ENCODE measurements at places on chromosomes 2 and 18.

DNA sequence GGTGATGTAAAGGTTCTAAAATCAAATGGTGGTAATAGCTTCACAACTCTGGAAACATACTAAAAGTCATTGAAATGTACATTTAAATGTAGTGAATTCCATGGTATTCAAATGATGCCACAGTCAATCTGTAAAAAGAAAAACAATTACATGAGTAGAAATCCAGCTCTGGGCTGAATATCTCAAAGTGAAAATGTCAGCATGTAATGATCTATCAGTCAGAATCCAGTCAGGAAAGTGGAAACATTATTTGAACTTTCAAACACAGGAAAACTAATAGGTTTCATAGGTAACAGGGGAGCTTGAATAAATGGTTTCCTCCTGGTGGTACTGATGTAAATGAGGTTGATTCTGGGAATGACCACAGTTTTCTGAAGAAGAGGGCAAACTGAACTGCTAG is 186.4 kb downstream of the CDH7 start:
- no peak for DNase-seq

GRCh38 chr2:12006850-12007249 is 260.4 kb downstream of the LPIN1 start:
- DNase-seq = no peak

- no peak for DNase-seq
Measured at GRCh38 chr2:103401621-103402020, 639.8 kb downstream of the TMEM182 start.

DNA sequence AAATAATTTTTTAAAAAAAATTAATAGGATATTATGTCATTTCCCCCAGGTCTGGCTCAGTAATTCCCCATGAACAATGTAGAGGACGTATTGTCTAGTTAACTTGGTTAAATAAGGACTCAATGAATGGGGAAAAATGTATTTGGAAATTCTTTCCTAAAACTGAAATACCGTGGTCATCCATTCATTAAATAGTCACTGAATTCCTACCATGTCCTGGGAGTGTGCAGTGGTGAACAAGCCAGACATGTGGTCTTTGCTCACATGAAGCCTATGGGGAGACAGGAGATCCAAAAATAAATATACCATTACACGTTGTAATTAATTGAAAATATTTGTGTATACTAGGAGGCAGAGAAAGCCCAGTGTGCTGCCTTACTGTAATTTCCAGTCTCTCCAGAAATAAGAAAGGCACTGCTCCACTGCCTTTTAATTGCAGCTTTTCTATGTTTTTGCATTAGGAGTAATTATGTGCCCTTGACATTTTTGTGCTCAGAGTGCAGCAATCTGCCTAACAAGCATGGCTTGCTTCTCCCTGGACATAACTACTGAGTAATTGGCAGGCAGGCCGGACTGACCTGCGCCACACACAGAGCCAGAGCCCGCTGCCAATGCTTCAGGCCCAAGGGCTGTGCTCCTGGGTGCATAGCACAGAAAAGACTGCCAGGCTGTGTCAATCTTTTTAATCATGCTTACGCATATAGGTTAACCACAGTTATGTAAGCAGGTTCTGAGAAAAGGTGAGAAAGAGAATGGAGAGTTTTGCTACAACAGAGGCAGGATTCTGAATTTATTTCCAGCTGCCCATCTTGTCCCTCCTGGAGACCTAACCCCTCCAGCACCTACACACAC is 22.2 kb upstream of the TTC39C start:
- peak; percentile 33 for DNase-seq

DNA sequence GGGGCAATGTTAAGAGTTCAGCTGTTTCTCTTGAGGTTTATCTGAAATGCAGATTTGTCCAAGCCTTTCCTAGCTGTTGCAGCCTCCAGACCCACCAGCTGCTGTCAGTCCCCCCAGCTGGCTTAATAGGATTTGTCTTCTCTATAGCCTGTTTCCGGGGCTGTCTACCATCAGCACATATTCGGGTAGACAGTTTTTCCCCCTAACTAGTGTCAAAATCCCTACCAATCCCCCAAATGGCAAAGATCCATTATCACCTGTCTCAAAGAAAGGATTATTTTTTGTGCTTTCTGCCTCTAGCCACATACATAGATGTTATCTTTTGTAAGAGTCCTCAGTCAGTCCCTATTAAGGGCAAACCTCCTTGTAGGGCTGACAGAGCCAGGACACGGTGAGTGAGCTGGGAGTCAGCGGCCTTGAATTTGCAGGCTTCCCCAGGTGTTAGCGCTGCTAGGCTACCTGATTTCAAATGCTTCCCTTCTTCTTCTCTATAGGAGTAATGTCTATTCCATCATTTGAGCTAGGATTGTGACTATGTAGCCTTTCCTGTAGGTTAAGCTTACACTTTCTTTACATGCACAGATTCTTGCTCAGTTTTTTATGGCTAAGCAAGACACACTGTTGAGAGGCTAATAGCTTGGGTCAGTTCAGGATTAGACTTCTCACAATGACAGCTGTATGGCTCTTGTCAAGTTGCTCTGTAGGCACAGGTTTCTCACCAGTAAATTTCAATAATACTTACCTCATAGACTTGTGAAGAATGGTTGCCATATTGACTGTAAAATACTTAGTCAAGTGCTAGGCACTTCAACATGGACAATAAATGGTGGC is 171.1 kb upstream of the UNC80 start:
- no peak for DNase-seq

- DNase-seq = no peak
Measured at GRCh38 chr2:236511266-236511665, 58.4 kb upstream of the ACKR3 start.

DNA sequence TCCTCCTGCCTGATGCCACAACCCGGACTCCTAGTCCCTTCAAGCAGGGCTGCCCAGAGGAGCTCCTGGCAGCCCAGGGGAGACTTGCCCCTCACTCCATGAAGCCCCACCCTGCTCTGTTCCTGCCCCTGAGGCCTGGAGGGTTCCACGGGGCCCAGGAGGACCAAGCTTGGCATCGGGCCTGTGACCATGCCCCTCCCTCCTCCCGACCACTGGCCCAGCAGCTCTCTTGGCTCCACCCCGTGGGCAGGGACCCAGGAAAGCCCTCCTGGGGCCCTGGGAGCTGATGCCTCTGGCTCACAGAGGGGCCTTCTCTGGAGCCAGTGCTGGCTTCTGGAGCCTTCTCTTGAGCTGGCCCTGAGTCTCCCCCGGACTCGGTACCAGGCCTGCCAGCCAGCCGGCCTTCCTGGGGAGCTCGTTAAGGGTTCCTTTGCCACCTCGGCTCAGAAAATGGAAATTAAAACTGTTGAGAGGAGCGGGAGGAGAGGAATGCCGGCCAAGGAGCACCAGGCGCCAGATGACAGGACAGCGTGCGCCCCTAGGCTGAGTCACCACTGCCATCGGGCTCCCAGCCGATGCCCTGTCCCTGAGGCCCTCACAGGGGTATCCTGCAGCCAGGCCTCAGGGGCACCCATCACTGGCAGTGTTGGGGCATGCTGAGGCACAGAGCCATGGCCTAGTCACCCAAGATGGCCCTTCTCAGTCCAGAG is 40.6 kb upstream of the SNED1 start:
- no peak for DNase-seq

DNA sequence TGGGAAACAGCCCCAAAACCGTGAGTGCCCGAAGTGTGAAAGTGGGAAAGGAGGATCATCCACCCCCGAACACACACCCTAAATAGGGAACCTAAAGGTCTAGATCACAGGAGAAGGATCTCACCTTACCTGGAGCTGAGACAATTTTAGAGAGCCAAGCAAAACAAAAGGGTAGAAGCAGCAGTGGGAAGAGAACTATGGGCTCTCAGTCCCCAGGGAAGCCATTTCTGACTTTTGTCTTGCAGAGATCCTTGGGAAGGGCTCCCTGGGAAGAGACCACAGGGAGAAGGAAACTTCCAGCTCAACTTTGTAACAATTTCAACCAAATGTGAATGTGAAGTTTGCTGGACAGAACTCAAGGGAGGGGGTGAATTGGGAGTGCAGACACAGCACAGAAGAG is 110.6 kb downstream of the WDPCP start:
- DNase-seq = no peak

GRCh38 chr2:8580316-8581233 is 101.3 kb upstream of the ID2 start:
- DNase-seq = no peak

- DNase-seq = no peak
Measured at GRCh38 chr2:10865841-10866240, 45.9 kb upstream of the KCNF1 start.

GRCh38 chr2:225411452-225411851 is 11.9 kb downstream of the NYAP2 start:
- DNase-seq = no peak

- no peak for DNase-seq
Measured at GRCh38 chr2:229408962-229409361, 137.9 kb upstream of the PID1 start.

DNA sequence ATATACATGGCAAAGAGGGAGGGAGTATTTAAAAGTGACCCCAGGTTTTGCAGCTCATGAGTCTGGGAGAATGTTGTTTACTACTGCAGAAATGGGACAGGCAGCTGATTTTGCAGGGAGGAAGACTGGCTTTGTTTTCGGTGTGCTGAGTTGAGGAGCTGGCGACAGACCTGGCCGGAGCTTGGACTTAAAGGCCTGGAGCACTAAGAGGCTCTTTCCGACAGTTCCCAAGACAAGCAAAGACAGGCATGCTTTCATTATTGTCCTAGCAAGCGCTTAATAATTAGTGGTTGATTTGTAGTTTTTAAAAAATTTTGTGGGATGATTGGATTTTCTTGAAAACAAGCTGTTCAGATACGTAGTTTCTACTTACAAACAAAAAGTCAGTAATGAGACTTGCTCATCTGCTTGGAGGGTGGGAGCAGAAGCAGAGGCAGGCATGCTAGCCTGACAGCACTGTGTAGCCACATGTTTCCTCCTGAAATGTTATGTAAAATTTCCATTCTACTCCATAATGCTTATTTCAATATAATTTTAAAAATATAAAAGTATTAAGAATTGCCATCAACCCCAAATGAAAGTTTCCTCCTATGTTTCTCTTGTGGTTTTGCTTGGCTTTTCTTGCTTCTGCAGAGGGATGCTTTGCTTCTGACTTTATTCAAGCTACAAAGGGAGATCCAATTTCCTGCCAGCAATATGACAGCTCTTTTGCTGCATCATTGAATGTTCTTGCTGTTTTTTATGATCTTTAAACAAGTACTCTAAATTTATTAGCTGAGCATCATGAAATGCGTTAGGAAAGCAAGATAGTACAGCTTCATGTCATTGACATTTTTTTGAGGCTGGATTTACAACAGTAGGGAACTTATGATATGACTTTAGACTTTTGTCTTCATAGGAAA is 75.8 kb downstream of the PHLPP1 start:
- DNase-seq = no peak

- DNase-seq = no peak
Measured at GRCh38 chr2:109521233-109522062, 92.3 kb downstream of the SEPTIN10 start.

DNA sequence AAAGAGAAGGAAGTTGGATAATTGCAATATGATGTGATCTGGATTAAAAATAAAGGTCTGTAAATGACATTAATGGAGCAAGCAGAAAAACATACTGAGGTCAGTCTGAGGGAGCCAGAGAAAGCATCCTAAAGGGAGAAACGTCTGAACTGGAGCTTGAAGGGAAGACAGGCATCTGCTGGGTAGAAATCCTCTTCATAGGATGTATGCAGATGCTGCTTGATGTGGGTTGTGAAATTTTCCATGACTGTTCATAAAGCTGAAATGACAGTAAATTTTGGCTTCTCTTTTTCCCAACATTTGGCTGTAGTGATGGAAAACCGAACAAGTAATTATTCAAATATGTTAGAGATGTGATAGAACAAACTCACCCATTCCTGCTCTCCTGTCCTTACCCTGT is 287.6 kb downstream of the CAMKMT start:
- DNase-seq = no peak

GRCh38 chr18:36543991-36544725 is 246.6 kb downstream of the FHOD3 start:
- no peak for DNase-seq
